ENCODE measurements at places on chromosomes 12 and 14.

GRCh38 chr14:36880276-36880675 lies 218.6 kb downstream of the PAX9 start:
- DNase-seq = no peak

DNA sequence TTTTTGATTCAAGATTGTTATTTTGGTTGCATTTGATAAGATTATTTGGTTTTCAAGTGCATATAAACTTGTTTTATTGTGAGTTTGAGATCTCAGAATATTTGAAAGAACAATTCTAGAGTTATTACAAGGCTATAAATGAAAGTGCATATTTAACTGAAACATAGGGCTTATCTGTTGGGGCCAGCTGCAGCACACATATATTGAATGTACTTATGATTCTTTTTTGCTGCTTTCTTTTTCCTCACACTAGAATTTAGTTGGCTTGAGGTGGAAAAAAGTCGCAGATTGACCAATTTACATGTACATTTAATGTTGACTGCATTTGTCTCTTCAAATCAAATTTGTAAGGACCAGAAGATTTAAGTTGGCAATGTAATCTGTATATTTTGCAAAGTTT lies 88.0 kb downstream of the PCNX1 start:
- no peak for DNase-seq

- DNase-seq = no peak
Measured at GRCh38 chr12:102961466-102961855, 4.0 kb downstream of the ASCL1 start.

DNA sequence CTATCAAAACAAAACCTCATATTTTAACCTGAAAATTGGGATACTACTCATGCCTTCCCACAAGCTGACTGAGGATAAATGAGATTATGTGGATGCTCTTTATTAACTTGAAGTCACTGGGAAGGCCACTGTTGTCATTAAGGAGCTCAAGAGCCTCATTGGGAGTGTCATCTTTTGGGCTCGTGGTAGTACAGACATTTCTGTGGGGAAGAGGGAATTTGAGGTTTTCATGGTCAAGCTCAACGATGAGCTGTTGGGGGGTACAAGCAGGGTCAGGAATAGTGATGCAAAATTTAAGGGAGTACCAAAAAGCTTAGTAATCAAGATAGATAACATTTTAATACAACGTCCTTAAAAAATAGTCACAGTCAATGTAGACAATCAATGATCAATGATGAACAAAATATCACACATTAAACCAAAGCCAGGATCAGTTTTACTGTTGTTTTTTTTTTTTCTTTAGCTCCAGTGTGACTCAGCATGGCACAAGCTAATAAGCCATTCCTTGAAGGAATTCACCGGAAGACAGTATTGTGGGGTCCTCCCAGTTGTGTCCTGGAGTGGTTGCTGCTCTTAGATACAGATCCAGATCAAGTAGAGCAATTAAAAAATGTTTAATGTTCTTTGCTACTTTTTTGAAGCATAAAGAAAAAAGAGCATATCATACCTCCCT lies 130.9 kb downstream of the C12orf75 start:
- no peak for DNase-seq

- no peak for DNase-seq
Measured at GRCh38 chr14:81018684-81019083, 63.3 kb downstream of the TSHR start.

GRCh38 chr14:95327558-95328374 lies 8.1 kb upstream of the CLMN start:
- DNase-seq = no peak

GRCh38 chr12:47545938-47546609 lies 159.8 kb downstream of the RPAP3 start:
- no peak for DNase-seq

- DNase-seq = no peak
Measured at GRCh38 chr12:78470354-78471195, 394.0 kb upstream of the SYT1 start.

GRCh38 chr14:77991128-77991772 lies 178.9 kb upstream of the NRXN3 start:
- DNase-seq = no peak

- no peak for DNase-seq
Measured at GRCh38 chr12:106981788-106982187, 5.2 kb downstream of the MTERF2 start.

DNA sequence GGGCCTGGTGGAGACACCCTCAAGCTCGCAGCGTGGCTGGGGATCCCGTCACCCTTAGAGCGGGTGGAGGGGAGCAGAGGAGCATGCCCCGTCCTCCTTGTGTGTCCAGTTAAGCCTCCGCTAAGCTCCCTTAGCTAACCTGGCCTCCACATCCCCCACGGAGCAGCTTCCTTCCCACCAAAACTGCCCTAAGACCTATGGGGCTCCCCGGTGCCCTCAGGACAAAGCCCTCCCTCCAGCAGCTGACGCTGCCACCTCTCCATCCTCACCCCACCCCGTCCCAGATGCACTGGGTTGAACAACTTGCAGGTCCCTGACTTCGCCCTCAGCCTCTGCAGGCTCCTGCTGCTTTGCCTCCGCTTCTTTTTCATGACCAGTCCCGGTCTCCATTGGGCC lies 4.0 kb downstream of the AHNAK2 start:
- no peak for DNase-seq
